Astrocyte (in vitro differentiated cells and primary cell): ENCODE measurements at places on chromosomes 13 and 19. TPM values are rescaled to one million over a fixed set of nuclear protein-coding genes. Genes with fewer than 3 reads are reported as not detected.
A peak's percentile ranks its signal among the peaks of the same experiment; 100 is the strongest.

The CEACAM20 gene
- total RNA-seq: not detected in 2 replicates

The MAG gene
- total RNA-seq: not detected in 2 replicates

The SLC27A1 gene
- total RNA-seq: 9.5 and 10.5 TPM in 2 replicates

The KCNC3 gene
- total RNA-seq: not detected in 2 replicates

The CACTIN gene
- total RNA-seq: 22.0 and 26.7 TPM in 2 replicates

The ERICH6B gene
- not detected in 2 replicates for total RNA-seq

DNA sequence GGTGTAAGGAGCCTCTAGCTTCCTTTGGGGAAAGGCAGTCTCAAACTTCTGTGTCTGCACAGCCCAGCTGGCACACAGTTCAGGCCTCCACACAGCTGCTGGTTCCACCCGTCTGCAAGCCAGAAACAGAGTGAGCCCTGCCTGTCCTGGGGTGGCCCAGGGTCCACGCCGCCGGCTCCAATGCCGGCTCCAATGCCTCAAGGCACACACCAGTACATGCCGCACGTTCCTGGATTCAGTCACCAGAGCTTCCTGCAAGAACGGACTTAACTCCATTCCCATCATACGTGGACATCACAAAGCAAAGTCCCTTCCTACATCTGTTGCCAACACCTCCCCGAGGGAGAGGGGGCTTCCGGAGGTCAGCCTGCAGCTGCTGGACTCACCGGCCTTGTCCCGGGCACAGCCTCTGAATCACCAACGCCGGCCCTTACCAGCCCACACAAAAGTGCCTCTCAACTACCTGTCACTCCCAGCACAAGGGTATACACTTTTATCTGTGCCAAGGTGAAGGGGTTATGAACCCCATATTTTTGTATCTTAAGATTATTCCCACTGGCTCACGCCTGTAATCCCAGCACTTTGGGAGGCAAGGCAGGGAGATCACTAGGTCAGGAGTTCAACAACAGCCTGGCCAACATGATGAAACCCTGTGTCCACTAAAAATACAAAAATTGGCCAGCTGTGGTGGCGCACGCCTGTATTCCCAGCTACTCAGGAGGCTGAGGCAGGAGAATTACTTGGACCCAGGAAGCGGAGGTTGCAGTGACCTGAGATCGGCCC, 8.5 kb downstream of the SH3GL1 start:
- DNase-seq: peak; percentile 82

DNA sequence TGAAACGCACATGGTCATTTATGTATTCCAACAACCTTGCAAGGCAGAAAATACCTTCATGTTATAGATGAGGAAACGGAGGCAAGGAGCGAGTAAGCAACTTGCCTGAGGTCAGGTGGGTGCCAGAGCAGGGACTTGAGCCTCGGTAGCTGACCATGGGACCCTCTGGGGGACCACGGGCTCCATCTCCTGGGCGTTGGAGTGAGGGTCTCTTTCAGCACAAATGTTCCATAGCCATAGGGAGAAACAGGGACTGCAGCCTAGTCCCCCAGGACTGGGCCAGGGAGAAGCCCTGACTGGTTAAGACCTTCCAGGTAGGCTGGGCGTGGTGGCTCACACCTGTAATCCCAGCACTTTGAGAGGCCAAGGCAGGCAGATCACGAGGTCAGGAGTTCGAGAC, 38.4 kb upstream of the ADGRE5 start:
- DNase-seq: no peak

DNA sequence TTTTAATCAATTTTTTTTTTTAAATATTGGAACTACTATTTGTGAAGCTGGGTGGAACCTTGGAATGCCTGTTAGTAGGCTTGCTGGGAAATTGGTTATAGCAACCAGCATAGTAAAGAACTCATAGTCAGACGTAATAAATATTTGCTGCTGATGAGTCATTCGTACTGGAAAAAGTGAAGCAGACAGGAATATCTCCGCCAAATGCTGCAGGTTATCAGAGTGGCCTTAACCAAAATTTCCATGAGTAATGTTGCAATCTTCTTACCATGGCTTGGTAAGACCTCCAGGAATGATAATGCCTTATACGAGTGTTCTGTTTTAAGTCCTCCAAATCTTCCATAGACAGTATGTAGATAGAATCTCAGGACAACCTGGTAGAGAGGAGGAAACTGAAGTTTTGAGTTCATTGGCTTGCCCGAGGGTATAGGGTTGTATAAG, 34.2 kb downstream of the MBNL2 start:
- peak; percentile 99 for DNase-seq

DNA sequence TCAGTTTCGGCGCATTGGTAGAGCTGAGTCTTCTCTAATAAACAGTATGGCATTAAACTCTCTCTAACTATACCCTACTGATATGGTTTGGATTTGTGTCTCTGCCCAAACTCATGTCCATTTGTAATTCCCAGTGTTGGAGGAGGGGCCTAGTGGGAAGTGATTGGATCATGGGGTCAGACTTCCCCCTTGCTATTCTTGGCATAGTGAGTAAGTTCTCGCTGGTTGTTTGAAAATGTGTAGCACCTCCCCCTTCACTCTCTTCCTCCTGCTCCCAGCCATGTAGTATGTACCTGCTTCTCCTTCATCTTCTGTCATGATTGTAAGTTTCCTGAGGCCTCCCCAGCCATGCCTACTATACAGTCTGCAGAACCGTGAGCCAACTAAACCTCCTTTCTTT, 682.7 kb upstream of the ARGLU1 start:
- DNase-seq: no peak

DNA sequence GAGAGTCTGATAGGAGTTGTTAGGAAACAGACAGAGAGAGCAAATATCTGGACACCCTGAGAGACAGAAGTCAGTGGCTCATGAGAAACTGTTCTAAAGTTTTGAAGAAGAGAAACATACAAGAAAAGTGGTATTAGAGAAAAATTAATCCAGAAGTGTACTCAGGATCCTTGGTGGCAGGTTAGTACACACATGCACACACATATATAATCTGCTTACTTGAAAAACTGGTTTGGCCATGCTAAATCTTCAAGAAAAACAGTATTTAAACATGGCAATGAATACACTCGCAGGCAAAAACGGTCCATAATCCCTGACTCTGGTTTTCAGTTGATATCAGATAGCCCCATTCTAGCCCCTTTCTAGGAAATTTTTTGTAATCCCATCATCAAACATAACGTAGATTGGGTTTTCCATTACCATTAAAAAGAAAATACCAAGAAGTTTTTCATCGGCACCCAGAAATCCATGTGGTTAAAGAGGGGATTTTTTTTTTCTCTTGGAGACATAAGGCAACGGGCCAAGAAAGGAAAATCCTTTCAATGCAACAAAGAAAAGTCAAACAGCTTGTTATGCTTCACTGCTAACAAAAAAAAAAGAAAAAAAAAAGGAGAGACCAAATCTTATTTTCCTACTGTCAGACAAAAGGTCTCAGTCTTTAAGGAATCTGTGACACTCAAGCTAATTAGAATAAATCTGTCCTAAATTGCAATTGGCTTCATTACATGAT, 178.0 kb upstream of the MIR17HG start:
- DNase-seq: no peak

DNA sequence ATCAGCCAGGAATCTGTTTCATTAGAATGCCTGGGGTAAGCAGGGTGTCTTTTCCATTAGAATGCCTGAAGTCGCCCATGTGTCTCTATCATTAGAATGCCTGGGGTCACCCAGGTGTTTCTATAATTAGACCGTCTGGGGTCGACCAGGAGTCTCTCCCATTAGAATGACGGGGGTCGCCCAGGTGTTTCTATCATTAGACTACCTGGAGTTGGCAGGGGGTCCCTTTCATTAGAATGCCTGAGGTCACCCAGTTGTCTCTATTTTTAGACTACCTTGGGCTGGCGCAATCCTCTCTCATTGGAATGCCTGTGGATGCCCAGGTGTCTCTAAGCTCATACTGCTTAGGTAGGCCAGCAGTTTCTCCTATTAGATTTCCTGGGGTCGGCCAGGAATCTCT, 1447.6 kb downstream of the UQCRFS1 start:
- DNase-seq: no peak

DNA sequence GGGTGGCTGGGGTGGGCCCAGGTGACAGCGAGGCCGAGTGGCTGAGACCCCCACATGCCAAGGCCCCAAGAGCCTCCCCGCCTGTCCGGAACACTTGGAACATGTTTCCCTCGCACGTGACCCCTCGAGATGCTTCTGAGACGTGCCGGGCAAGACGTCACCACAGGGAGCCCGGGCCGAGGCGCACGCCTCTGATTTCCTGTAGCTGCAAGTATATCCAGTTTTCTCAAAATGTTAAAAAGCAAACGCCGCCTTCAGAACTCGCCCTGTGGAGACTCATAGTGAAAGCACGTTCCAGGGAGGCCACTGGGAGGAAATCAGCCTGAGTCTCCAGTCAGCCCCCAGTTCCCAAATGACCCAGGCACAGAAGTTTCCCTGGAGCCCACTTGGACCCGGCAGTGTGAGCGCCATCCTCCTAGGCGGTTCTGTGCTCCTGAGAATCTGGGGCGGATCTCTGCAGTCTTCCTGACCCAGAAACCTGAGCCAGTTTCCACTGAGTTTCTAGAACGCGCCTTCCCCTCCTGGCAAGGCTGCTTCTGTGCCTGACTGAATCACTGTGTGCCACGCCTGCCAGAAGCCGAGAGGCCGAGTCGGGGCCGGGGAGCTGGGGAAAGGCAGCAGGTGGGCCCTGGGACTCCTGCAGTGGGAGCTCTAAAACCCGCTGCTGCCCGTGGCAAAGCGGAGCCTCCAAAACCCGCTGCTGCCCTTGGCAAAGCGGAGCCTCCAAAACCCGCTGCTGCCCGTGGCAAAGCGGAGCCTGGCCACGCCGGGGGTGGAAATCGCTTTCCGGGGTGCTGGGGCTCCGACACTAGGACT, 179.3 kb downstream of the KDM4B start:
- no peak for DNase-seq

- no peak for DNase-seq
These were observed 6.0 kb upstream of the AMER2 start for GRCh38 chr13:25178070-25178469.

- no peak for DNase-seq
These were observed 13.5 kb upstream of the TPM4 start for GRCh38 chr19:16062789-16063188.

DNA sequence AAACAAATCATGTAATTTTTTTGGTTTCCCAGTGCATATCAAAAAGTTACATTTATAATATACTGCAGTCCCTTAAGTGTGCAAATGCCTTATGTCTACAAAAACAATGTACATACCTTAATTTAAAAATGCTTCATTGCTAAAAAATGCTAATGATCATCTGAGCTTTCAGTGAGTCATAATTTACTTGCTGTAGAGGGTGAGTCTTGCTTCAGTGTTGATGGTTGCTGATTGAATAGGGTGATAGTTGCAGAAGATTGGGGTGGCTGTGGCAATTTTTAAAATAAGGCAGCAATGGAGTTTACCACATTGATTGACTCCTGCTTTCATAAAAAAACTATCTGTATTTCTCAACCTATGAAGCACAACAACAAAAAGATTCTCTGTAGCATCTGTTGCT, 613.9 kb downstream of the TBC1D4 start:
- peak; percentile 25 for DNase-seq

GRCh38 chr19:16207490-16208025, 9.8 kb downstream of the AP1M1 start:
- no peak for DNase-seq

- DNase-seq: peak; percentile 33
These were observed 43.8 kb downstream of the DCT start for GRCh38 chr13:94435604-94436226.

GRCh38 chr19:40601134-40601974, at the start of gene LTBP4:
Gene LTBP4 (plus strand): TSS chr19:40601369. CDS start chr19:40601388, 19 bp downstream.
- DNase-seq: no peak

DNA sequence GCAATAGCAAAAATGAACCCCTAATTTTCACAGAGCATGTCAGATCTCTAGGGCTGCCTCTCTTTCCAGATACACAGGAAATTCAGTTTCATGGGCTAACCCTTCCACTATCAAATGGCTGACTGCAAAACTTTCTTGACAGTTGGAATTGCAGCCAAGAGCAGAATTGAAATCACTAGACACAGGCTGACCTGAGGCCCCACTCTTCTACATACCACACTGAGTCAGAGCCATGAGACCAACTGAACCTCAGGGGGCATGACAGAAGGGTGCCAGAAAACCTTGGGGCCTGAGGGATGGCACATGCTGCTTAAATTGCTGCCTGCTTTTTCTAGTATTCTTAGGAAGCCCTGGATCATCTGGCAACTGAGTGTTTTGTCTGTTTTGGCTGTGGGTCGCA, 1.7 kb upstream of the DLEU7 start:
- peak; percentile 13 for DNase-seq

- peak; percentile 51 for DNase-seq
These were observed at the start of gene GEMIN7 for GRCh38 chr19:45079063-45079910. Gene GEMIN7 (plus strand): TSS chr19:45079260. CDS start chr19:45090115, 10,855 bp downstream.

GRCh38 chr19:16074488-16075365, 1.6 kb upstream of the TPM4 start:
- no peak for DNase-seq
